ENCODE measurements at places on chromosomes 1 and 21.

GRCh38 chr1:107250169-107250568 is 109.3 kb downstream of the NTNG1 start:
- no peak for DNase-seq

- DNase-seq = no peak
These were observed 238.4 kb downstream of the GPATCH2 start for GRCh38 chr1:217392441-217392840.

- no peak for DNase-seq
These were observed 27.6 kb upstream of the SIPA1L2 start for GRCh38 chr1:232657426-232658005.

- DNase-seq = no peak
These were observed 25.2 kb upstream of the RABGAP1L start for GRCh38 chr1:174134003-174134659.

DNA sequence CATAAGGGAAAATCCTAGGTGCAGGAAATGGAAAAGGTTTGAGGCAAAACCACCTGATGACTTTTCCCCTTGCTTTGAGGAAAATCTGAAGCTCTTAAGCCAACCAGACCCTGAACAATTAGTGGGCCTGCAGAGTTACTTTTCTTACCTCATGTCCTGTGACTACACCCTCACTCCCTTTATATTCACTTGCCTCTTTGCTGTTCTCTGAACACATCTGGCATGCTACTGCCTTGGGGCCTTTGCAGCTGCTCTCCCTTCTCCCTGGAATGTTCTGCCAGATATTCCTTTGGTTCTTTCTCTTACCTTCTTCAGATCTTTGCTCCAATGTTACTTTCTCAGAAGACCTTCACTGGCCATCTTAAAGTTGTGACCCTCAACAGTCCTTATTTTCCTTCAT is 21.8 kb downstream of the RPTN start:
- DNase-seq = no peak

DNA sequence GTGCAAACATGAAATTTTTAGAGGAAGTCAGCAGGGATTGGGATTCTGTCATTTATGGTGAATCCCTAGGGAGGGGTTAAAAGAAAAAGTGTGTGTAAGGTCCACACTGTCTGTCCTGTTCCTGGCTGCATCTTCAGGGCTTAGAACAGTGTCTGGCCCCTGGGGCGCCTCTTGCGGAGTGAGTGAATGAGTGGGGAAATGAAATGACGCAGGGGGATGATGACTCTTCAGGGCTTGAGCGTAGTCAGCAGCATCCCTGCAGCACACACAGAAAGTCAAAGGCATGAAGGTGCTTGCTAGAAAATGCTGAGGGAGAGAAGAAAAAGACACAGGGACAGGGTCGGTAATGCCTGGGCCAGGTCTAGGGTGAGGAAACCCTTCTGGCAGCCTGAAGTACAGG is 57.8 kb downstream of the PGBD5 start:
- no peak for DNase-seq

DNA sequence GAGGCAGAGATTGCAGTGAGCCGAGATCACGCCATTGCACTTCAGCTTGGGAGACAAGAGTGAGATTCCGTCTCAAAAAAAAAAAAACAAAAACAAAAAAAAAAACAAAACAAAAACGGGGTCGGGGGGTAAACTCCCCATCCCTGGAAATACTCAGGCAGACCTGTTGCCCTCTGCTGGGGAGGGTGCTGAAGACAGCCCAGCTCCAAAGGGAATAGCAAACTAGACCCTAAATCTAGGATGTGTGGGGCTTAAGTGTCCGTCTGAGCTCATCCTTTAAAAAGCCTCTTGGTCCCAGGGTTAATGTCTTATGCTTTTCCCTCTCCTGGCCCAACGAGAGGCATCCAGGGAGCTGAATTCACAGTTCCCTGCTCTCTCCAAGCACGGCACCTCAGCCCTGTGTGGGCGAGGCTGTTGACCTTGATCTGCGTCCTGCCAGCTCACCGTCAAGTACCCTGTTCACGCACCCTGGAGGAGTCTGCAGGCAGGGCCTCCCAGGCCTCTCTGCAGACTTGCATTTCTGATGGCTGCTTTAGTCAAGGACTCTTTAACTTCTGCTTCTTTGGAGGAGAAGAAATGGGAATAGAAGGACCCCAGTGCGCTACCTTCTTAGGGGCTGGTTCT is 22.3 kb downstream of the KCND3 start:
- DNase-seq = no peak

GRCh38 chr1:52602856-52603600 is 857 bp downstream of the GPX7 start:
- peak; percentile 10 for DNase-seq

DNA sequence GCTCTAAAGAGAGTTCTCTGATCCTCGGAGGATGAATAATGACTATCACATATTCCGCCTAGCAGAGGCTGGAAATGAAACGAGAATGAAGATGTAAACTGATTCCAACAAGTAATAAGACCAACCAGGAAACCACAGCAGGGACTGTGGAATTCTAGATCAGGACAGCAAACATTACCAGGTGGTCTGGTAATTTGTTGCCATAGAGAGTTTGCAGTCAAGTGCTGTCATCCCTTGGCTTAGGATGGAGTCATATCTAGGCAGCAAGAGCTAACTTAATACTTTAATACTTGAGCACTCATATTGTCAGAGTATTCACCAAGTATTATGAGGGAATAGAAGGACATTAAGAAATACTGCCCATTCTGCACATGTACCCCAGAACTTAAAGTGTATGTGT is 45.1 kb upstream of the MUTYH start:
- DNase-seq = no peak

GRCh38 chr1:50968821-50969610 is 1.0 kb upstream of the CDKN2C start:
- peak; percentile 18 for DNase-seq

DNA sequence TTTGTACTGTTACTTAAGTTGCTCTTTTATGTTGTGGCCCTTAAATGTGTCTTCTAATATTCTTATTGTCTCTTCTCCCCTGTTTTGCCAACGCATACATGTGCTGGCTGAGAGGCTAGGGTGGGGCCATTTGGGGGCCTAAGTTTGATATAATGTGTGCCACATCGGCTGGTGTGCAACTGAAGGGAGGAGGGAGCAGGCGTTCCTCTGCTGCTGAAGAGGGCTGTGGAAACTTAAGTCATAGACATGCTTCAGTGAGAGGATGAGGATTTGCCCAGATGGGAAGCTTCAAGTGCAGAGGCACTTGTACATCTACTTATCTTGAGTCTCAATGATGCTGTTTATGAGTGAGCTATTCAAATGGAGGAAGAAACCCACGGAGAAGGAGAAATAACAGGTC is 630.6 kb downstream of the LMO4 start:
- DNase-seq = no peak

GRCh38 chr1:245197911-245198379 is 43.2 kb downstream of the KIF26B start:
- DNase-seq = no peak

GRCh38 chr1:99763956-99764355 is 2.5 kb downstream of the FRRS1 start:
- no peak for DNase-seq

GRCh38 chr1:64850846-64851245 is 106.0 kb downstream of the RAVER2 start:
- peak; percentile 89 for DNase-seq

- peak; percentile 21 for DNase-seq
These were observed 41.6 kb upstream of the SLC45A1 start for GRCh38 chr1:8276173-8276914.
